ENCODE measurements at places on chromosomes 3 and 15. TPM values are rescaled to one million over a fixed set of nuclear protein-coding genes. Genes with fewer than 3 reads are reported as not detected.

BFSP2 gene
- total RNA-seq = not detected

GLDN gene
- total RNA-seq = 0.18 TPM

DNA sequence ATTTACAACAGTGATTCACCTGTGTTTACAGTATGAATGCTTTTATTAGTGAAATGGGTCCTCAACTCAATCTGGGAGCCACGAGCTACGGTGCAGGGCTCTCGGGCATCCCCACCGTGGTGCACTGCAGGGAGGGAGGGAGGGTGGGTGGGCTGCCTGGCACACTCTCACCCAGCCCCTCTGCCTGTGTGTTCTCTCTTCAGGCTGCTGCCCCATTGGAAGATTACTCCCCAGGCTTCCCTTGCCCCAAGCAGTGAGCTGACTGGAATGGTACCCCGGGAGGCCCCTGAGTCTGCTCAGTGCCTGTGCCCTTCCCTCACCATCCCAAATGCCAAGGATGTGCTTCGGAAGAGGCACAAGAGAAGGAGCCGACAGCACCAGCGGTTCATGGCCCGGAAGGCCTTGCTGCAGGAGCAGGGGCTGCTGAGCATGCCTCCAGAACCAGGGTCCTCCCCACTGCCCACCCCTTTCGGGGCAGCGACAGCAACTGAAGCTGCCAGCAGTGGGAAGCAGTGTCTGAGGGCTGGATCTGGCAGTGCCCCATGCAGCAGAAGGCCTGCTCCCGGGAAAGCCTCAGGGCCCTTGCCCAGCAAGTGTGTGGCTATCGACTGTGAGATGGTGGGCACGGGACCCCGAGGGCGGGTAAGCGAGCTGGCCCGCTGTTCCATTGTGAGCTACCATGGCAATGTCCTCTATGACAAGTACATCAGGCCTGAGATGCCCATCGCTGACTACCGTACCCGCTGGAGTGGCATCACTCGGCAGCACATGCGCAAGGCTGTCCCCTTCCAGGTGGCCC lies 5.0 kb downstream of the AEN start:
- H3K27ac ChIP-seq = no peak overlapping the region
- no peak for DNase-seq
- no peaks in the 10 kb centered on the region for H3K27me3 ChIP-seq
- H3K4me3 ChIP-seq = no peak overlapping the region

- H3K27me3 ChIP-seq = no peaks in the 10 kb centered on the region
- H3K36me3 ChIP-seq = peaks cover 4% of the 10 kb centered on the region
- peaks cover 35% of the 10 kb centered on the region for H3K4me1 ChIP-seq
- H3K4me3 ChIP-seq = no peak overlapping the region
Observed at GRCh38 chr3:44415421-44415820, 62.0 kb downstream of the ZNF445 start.

RTP3 gene
- total RNA-seq = not detected

All from K562 (cell line).